CD4-positive, alpha-beta T cell (primary cell): ENCODE measurements at places on chromosomes 5 and 9. TPM values are rescaled to one million over a fixed set of nuclear protein-coding genes. Genes with fewer than 3 reads are reported as not detected.

- no peak for DNase-seq
These were observed 254.3 kb downstream of the MAST4 start for GRCh38 chr5:66850354-66851075.

DNA sequence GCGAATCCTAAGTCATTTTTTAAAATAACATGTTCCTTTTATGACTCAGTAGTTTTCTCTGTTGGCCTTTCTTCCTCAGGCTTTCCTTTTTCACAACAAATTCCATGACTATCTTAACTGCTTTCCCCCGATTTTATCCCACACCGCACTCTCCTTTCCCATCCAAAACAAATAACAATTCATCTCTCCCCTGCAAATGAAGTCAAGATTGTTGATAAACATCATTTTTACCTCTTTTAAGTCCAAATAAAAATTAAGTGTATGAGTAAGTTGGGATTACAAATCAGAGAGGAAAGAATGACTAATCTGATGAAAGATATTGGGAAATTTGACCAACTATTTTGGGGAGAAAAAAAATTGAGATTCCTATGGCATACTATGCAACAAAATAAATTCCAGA, 47.3 kb downstream of the SEC61B start:
- DNase-seq: no peak

- no peak for DNase-seq
These were observed 25.3 kb downstream of the LRRC70 start for GRCh38 chr5:62603934-62604333.

The TMC1 gene
- not detected for total RNA-seq

DNA sequence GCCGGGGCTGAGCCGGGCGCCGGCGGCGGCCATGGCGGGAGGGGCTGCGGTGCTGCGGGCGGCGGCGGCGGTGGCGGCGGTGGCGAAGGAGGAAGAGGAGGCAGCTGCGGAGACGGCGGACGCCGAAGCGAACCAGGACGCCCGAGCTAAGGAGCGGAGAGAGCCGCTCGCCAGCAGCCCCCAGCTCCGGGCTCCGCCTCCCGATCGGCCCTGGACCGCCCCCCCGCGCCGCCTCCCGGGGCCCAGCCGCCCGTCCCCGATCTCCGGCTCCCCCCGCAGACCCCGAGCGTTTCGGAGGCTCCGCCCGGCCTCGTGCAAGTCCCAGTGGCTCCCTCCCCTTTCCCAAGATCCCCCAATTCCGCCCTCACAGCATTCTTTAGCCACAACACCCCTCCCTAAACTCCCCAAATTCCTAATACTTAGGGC, at the start of gene ASTN2:
ASTN2 (minus strand) TSS at position 152 of the 426 bp plus-strand sequence; CDS start at position 33, 119 bp downstream.
- DNase-seq: no peak

DNA sequence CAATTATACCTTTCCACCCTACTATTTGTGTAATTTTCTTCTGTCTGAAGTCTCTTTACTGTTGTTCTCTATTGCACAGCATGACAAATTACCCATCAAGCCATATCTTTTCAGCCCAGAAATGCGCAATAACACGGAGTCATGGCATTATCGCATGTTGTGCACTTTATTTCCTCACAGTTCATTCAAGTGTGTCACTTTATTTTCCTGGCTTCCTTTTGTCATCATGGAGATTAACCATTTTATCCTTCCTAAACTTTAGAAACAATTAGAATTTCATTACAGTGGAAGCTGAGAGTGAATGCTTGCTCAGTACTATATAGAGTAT, 41.3 kb upstream of the MEF2C start:
- no peak for DNase-seq

The CBY3 gene
- 0.64 TPM for total RNA-seq

DNA sequence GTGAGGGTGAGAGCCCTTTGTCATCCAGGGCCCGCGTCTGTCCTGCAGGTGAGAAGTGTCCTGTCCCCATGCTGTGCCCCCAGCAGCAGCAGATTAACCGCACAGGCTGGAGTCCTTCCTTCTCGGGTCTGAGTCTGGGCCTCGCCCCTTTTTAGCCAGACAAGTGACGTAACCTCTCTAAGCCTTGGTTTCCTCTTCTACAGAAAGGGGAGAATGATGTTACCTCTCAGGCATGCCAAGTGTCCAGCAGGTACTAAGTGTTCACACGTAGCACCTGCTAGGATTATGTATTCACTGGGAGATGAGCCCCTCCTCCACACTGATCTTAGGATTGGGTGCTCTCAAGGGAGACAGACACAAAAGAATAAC, 6.9 kb downstream of the NEURL1B start:
- no peak for DNase-seq

DNA sequence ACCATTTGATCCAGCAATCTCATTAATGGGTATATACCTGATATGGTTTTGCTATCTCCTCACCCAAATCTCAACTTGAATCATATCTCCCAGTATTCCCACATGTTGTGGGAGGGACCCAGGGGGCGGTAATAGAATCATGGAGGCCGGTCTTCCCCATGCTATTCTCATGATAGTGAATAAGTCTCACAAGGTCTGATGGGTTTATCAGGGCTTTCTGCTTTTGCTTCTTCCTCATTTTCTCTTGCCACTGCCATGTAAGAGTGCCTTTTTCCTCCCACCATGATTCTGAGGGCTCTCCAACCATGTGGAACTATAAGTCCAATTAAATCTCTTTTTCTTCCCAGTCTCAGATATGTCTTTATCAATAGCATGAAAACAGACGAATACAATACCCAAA, 74.5 kb upstream of the APC start:
- DNase-seq: no peak

DNA sequence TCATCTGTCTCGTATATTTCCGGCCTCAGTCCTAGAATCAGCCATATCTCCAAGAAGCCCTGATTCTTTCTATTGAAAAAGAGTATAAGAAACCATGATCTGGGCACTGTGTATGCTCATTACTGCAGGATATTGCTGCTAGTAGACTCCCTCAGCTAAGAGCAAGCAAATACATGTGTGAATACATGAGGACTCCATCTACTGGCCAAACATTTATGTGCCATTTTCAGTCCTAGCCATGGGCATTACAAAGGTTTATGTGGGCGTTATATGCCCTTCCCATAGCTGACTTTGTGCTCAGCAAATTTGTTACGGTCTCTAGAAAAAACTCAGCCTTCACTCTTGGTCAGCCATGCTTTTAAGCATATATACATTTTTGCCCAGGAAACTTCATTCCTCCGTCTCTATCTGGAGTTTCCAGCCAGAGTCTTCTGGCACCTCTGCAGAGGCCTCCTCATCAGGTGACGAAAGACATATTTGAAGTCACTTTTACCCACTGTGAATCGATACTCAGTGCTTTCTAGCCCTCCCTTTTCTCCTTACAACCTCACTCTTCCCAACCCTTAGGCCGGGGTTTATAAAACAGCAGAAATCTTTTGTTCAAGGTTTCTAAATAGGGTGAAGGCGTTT, 1495.6 kb upstream of the CDH6 start:
- no peak for DNase-seq

DNA sequence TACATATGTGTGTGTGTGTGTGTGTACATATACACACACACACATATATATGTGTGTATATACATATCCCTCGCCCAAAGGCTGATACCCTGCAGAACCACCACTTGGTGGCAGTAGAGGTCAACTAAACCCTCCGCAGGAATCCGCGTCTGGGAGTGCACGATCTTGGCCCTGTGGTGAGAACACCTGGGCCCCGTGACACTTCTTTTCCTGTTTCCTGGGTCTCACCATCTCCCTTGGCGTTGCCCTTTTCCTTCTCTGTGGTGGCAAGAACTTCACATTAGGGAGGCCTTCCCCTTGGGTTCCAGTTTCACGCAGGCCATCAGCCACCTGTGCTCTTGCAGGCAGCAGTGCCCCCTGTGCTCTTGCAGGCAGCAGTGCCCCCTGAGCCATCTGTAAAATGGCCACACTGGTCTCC, 8.2 kb downstream of the IL9 start:
- DNase-seq: peak; percentile 66

The FOXD4 gene
- not detected for total RNA-seq

The SLC6A19 gene
- total RNA-seq: not detected

DNA sequence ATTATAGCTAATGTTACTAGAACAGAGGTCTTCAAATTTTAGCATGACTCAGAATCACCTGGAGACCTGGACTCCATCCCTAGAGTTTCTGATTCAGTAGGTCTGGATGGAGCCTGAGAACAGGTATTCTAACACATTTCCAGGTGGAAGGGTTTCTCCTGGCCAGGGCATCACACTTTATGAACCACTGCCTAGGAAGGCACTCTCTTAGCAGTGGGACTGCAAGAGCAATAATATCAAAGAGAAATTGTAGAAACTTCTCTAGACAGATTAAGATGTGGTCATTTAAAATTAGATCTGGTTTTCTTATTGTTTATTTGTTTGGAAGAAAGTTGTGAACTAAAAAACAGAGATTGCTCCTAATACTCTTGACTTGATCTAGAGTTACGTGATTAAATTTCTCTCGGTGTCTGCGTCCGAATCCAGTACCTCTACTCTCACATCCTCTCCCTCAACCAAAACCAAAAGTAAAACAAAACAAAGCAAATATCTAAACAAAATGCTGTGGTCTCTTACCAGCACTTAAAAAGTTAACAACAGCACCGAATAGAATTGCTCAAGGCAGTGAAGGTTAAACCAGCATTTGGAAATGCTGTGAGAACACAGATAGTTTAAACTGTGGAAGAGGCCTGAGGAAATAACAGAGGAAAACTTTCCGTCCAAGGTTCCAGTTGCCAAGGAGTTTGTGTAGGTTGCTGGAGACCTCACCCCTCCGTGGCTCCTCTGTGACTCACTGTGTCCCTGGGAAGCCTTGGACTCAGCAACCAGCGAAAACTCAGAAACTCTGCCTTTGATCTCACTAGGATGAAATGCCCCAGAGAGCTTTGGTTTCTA, 193.4 kb downstream of the ARRDC3 start:
- DNase-seq: no peak

GRCh38 chr9:81871695-81872094, 56.5 kb upstream of the SPATA31D4 start:
- no peak for DNase-seq

The NR5A1 gene
- not detected for total RNA-seq

GRCh38 chr9:87100001-87100400, 152.7 kb upstream of the GAS1 start:
- no peak for DNase-seq

DNA sequence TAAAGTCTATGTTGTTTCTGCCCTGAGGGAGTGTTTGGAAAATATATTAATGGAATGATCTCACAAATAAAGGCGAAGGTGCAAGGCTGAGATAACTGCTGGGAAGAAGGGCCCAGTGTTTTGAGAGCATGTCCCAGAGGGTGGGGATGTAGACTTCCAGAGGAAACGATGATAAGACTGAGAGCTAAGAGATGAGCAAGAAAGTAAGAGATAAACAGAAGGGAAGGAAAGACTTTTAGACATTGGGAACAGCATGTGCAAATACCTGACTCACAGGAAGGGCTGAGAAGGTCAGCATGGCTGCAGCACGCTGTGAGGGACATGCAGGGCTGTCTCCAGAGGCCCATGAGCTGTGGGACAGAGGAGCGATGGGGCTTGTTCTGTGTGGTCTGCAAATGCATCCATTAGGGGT, 19.9 kb upstream of the ADRB2 start:
- no peak for DNase-seq

The PCDHB5 gene
- 0.08 TPM for total RNA-seq

The CDX1 gene
- total RNA-seq: not detected

The HINT2 gene
- 12.6 TPM for total RNA-seq

DNA sequence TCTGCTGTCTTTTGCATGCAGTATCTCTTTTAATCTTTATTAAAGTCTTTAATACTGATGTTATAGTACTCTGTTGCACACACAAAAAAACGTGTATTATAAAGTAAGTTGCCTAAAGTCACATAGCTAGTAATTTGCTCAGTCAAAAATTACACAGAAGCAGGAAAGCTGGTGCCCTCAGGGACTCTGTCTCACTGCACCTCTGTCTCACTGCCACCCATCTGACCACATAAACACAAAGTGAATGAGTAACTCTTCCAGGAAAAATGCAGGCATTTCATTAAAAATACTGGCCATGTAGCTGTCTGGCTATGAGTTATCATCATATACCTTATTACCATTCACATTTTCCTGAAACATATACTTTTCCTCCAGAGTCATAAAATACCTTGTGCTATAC, 591.7 kb downstream of the CSNK1G3 start:
- no peak for DNase-seq

DNA sequence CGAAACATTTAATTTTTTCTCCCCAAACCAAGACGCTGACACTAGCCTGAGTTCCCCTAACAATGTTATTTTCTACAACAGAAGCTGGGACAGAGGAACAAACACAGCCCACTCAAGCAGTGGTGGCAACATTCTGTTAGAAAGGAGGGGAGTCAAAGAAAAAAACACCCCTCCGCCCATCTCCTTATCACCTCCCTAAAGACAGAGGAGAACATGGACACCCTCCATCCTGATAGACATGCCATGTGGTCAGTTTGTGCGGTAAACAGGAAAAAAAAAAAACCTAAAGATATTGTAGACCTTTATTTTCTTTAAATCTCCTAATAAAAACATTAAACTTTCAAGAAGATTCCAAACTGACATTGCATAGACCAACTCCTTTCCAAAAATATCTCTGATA, 2.9 kb upstream of the DPM2 start:
- no peak for DNase-seq

The WNT8A gene
- not detected for total RNA-seq

The SPOCK1 gene
- not detected for total RNA-seq

- DNase-seq: no peak
These were observed 254.1 kb upstream of the IRX4 start for GRCh38 chr5:2136728-2137333.

DNA sequence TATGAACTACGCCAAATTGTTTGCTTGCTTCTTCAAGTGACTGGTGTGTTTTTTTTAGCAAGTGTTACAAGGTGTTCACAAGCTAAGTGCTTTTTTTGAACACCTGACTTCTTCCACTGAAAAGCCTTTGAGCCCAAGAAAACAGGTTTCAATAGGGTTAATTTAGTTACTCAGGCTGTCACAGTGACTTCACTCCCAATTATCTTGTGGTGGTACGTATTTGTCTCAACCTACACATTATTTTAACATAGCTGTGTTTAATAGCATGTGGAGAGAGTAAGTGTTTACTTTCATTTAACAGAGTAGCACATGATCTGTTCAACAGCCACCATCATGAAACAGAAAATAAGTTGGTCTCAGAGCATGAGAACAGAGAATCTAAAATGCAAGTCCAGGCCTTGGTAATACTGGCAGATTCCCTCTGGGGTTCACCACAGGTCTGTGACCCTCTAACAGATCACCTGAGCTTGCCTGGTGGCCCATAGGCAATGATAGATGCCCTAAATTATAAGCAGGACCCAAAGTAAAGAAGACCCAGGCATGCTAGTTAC, 267.7 kb upstream of the SMARCA2 start:
- DNase-seq: no peak

- no peak for DNase-seq
These were observed 260.3 kb upstream of the KLF4 start for GRCh38 chr9:107749787-107750444.

DNA sequence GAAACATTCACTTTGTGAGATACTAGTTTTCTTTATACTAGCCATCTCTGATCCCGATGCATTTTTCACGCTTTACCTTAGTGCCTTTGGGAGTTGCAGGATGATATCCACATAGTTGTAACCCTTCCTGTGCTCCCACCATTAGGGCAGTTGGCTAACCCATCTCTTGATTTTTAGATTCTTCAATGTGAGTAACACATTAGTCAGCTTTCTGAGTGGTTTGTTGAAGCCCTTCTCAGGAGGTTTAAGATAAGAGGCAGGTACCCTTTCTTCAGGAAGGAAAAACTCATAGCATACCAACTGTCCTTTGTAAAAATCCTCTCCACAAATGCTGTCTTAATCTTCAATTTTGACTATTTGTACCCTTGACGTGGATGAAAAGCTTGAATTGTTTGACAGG, 392.3 kb downstream of the DMAC1 start:
- no peak for DNase-seq

The SLC22A4 gene
- total RNA-seq: 0.22 TPM

The ZNF454 gene
- not detected for total RNA-seq

The TMEM215 gene
- not detected for total RNA-seq

- DNase-seq: no peak
These were observed 148.2 kb downstream of the DROSHA start for GRCh38 chr5:31383734-31384133.
